ENCODE measurements at places on chromosomes 6 and 20. TPM values are rescaled to one million over a fixed set of nuclear protein-coding genes. Genes with fewer than 3 reads are reported as not detected.

DNA sequence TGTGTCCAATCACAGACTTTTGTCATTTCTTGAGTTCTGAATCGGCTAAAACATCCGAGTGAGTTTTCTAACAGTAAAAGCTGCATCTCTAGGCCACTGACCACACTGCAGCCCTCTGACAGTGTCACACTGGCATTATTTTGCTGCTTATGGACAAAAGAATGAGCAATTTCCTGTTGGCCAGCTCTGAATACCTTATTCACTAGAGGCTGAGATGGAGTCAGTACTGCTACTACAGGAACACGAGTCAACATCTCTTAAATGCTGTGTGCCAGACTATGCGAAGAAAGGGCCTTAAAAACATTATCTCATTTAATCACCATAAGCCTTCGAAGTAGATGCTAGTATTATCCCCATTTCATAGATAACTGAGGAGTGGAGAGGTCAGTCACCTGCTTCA, 42.5 kb upstream of the IPCEF1 start:
- no peak for DNase-seq

GRCh38 chr6:43367245-43367984, 2.0 kb downstream of the ZNF318 start:
- DNase-seq: no peak

DNA sequence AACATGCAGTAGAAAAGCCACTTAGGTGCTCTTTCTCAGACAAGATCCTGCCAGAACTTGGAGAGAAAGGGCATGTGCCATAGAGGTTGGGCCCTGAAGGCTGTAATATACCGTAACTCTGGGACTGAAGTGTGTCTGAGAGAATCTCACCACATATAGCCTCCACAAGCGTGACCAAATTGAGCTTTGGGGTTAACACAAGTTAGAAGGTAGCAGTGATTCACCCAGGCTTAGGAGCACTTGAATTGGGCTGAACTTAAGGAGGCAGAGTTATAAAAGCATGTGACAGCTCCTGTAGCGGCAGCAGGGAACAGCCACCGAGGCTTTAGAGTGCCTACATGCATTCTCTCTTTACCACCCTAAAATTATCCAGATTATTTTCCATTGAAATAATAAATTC, 361.6 kb downstream of the PHF3 start:
- DNase-seq: no peak

GRCh38 chr20:35791821-35792220, 20.0 kb downstream of the PHF20 start:
- peak; percentile 53 for DNase-seq

DNA sequence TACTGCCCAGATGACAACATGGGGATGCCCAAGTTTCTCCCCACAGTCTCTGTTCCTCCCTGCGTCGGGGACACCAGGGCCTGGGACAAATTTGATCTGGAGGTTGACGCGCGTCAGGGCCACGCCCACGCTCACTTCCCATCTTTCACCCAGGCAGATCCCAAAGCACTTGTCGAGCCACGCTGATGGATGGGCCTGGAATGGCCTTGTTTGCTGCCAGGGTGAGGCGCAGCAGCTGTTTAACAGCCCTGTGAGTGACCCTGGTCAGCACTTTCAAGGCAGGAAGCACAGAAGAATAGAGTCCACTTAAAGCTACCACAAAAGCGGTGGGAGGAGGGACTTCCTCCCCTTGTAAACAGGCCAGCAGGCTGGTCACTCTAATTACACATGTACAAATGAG, 324.7 kb upstream of the JARID2 start:
- peak; percentile 82 for DNase-seq

DNA sequence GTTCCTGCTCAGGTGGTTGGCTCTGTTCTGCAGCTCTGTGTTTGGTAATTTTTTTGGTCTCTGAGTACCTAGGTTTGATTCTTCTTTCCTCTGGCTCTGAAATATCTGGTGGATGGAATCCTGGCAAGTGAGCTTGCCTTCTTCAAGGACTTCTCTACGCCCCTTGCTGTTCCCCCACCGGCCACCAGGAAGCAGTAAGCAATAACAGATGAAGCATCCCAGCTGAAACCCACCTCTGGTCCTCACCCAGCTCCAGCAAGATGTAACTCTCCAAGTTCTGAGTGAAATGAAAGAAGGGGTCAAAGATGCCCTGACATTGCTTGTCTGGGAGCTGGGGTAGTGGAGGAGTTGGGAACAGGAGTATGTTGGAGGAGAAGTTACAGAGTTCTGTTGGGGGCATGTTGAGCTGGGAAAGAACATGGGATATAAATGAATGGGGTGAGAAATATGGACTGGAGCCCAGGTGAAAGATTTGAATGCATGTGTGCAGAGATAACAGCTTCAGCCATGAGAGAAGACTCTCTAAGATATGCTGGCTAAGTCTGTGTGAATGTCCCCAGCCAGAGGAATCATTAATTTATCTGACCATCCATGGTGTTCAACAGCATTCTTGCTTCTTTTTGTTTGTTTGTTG, 51.3 kb upstream of the GLP1R start:
- DNase-seq: no peak

DNA sequence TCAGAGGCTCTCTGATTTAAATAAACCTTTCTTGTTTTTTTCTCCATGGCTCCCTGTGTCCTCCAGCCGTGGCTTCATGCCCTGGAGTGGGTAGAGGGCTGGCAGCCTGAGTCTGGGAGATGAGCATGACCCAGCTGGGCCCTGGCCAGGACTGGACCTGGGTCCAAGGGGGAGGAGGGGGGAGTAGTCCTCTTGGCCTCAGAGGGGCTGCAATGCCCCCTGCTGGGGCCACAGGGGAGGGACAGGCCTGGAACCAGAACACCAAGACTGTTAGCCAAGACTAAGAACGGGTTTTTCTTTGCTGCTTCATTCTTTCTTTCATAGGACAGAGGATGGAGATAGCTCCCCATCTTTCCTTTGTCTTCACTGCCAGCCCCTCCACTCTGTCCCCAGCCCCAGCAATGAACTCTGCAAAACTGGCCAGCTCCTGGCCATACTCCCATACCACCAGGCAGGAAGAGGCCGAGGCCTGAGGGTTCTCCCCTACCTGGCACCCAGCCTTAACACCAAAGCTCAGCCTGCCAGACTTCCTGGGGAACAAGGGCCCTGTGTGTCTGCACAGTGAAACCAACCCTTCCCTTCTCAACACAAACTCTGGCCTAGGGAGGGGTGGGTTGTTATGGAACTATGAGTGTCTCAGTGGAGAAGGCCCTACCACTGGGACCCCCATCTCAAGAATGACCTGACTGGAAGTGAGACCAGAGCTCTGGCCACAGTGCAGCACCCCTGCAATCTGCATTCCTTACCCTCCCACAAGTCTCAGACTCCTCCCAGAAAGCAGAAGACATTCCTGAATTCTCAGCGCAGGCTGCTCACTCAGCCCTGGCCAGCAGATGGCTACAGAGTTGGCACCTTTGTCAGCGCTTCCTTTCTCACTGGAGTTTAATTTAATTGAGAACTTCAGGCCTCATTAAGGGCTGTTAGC, 11.0 kb downstream of the SLC29A1 start:
- DNase-seq: peak; percentile 91

- no peak for DNase-seq
Measured at GRCh38 chr20:37726971-37727956, 33.4 kb downstream of the CTNNBL1 start.

GRCh38 chr6:136641166-136641565, 90.9 kb upstream of the MAP7 start:
- DNase-seq: no peak

DNA sequence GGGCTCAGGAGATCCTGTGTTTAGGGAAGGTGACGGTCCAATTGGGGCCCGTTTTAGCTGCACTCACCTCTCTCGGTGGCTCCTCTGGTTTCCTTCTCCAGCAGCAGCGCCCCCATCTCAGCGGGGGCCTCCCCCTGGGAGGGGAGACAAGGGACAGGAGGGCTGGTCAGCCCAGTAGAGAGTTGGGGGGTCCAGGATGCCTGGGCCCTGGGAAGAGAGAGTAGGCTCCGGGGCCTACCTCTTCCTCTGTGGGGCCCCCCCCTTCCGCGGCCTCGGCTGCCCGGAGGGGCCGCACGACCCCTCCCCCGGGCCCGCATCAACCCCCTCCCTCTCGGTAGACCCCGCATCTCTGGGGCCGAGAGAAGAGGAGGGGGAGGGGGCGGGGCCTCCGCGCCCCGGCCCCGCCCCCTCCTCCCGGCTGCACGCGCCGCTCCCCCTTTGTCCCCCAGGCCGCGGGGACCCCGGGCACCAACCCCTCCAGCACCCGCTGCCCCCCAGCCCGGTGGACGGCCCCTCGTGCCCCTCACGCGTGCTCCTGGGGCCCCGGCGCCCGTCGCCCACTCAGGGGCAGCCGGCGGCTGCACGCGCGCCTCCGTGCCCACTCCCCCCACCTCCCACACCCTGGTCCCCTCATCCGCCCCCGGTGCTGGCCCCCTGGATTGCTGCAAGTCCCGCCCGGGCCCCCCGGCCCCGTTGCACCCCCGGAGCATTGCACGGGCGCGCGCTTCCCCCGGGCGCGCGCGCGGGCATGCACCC, 464 bp downstream of the EHMT2 start:
- no peak for DNase-seq

DNA sequence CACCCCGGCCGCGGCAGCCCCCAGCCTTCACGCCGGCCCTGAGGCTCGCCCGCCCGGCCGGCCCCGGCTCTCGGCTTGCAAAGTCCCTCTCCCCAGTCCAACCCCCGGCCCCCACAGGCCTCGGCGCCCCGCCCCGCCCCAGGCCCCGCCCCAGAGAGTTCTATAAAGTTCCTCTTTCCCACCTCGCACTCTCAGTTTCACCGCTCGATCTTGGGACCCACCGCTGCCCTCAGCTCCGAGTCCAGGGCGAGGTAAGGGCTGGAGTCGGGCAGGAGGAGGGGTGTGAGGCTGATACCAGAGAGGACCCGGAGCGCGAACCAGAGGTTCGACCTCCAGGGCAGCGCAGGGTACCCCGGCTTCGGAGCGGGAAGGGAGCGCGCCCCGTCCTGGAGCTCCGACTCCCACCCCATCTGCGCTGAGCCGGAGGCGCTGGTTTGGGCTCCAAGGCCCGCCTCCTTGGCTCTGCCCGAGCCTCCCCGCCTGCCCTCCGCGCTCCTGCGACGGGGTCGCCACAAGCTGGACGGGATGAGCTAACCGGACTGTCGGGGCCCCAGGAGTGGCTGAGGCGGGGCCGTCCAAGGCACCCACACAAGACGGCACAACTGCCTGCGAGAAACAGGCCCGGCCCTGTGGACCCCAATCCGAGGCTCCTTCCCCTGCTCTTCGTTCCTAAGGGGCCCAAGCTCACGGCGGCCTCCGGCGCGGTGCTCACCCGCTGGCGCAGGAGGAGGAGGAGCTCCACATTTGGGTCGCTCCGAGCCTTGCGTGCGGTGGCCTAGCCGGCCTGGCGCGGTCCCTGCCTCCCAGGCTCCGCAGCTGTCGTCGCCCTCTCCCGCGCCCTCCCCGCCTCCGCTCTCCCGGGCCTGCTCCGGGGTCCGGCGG, at the start of gene IRF4:
Gene IRF4 (plus strand): TSS at position 194 of the 882 bp plus-strand sequence. CDS start 1,401 bp downstream, outside the sequence.
- DNase-seq: peak; percentile 70

DNA sequence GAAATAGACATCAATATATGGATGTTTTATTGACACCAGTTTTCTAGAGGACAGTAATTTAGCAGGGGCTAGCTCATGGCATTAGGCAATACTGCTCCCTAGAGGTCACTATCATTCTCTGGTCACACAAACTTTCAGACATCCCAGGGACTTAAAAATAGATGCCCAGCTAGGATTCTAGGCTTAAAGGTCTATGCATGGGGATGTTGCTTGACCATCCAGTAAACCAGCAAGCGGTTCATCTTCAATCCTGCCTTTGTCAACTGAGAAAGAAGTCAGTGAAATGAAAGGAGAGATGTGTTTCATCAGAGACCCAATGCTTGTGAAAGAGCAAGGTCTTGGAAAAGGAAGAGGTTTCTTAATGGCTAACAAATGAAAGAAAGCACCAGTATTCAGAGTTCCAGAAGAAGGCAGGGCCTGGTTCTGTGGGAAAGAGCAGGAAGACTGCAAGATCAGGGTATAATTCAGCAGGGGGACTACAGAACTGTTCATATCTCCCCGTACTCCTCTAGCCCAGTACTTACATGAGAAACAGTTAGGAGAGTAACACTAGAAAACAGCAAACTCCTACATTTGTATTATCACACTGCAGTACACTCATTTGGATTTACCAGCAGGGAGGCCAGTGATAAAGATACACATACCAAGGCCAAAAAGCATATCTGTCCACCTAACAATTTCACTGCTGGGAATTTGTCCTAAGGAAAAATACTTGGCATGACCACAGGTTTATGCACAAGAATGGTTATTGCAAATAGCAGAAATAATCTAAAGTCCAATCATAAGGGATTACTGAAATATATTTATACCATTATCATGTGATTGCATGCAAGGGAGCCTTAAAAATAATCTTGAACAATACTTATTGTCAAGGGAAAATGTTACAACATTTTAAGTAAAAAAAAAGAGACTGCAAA, 151.4 kb upstream of the LAMA2 start:
- DNase-seq: no peak

GRCh38 chr20:8330319-8330784, 198.3 kb downstream of the PLCB1 start:
- no peak for DNase-seq

The CST5 gene
- not detected for total RNA-seq

The MTG2 gene
- total RNA-seq: 26.6 TPM

The CRNKL1 gene
- 18.5 TPM for total RNA-seq

The RIMS4 gene
- 0.27 TPM for total RNA-seq

The C6orf15 gene
- not detected for total RNA-seq

The MAK gene
- 0.08 TPM for total RNA-seq

All from cardiac septum (tissue), 1 donor.